Activated CD4-positive, alpha-beta T cell treated with anti-CD3 and anti-CD28 coated beads, Interleukin-2, amount 10 ng/mL, durations not matched to agents 7 days and 5 days (primary cell): ENCODE measurements at places on chromosomes 1 and 21.

- DNase-seq = no peak
Observed at GRCh38 chr1:56194701-56195300, 384.6 kb downstream of the PLPP3 start.

DNA sequence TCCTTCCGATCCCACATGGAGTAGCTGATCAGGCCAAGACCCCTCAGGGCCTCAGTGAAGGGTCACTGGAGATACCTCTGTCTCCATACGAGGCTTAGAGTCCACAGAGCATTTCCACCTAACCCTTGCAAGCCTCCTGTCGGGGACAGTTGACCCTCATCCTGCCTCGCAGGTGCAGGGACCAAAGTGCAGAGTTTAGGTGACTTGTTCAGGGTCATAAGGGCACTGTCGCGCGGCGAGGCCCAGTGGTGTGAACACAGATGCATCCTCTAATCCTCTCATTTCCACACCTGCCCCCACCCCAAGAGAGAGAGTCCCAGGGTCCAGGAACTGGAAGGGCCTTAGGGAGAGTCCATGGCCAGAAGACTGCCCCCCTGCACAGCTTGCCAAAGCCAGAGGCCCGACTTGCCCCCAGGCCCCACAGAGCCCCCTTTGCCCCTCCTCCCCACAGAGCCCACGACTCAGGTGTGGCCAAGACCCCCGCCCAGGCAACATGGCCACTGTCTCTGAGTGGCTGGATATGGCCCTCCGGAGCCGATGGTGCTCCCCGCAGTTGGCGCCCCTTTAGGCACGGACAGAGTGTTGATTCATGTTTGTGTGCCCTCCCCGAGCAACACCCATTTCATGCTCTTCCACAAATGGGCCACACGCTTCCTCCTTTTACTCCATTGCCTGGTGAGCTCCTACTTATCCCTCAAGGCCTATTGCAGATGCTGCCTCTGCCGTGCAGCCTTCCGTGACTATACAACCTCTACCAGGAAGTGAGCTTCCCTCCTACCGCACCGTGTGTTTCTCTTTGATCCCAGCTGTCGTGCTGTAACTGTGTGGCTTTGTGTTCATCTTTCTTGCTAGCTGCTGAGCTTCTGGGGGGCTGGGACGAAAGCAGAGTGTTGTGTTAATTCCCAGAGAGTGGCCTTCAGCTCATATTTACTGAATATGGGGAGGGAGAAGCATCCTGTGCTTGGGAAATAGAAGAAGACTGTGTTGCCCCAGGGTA lies 1.7 kb downstream of the TRPM2 start:
- peak; percentile 59 for DNase-seq

DNA sequence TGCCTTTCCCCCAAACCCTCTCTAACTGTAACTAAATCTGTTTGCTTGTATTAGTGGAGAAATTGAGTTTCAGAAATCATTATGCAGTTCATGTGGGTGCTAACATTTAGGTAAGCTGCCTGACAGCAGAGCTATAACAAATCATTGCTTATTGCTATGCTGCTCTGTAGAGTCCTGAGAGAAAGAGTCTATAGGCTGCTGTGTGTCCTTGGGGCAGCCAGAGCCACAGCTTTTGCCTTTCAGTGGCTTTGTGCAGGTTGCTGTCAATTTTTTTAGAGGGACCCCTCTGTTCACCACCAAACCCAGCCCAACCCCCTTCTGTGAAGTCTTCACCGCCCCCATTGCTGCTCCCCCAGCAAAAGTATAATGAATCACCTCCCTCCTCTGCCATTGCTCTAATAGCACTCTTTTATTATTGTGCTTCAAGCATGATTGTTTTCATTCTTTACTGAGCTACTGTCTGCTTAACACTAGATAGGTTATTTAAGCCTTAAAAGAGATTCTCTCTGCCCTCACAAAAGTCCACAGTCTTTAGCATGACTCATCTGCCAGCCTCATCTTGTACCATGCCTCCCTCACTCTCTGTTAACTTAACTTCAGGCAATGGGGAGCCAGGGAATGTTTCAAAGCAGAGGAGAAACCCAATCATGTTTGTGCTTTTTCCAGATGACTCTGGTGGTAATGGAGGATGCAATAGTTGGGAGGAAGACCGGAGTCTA lies 38.6 kb downstream of the DIRAS3 start:
- no peak for DNase-seq

DNA sequence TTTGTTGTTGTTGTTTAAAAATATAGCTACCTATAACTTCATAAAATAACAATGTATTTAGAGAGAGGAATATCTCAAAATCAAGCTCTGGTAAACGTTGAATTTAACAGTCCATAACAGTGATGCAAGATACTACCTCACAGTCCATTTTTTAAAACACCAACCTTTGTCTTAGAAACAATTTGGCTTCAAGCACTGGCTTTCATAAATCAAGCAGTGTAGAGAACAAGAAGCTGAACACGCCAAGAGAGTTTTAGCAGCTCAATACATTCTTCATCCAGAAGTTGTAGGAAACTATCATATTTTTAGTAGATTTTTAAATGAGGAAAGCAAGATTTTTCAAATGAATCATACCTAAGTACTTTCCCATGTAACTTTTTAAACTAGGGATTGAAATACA lies 334.3 kb upstream of the ADAMTS5 start:
- no peak for DNase-seq

DNA sequence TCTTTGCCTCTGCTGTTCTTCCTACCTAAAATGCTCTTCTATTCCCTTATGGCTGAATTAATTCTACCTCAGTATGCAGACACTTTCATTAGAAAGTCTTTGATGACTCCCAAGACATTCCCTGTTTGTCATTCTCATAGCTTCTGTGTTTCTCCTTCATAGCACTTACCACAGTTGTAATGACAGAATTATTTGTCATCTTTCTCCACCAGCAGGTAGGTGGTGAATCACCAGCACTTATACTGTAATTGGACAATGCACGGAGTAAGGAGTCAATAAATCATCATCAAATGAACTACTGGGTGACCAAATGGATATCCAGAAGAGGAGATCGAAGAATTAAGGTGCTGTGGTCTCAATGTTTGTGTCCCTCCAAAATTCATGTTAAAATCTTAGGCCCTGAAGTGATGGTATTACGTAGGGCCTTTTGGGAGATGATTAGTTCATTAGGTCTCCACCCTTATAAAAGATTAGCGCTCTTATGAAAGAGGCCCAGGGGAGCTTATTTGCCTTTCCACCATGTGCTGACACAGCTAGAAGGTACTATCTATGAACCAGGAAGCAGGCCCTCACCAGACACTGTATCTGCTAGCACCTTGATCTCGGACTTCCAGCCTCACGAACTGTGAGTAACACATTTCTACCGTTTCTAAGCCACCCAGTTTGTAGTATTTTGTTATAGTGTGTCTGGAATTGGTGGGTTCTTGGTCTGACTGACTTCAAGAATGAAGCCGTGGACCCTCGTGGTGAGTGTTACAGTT lies 2.4 kb upstream of the CCT8 start:
- DNase-seq = no peak

- no peak for DNase-seq
Observed at GRCh38 chr21:32197896-32198295, 81.0 kb downstream of the MIS18A start.

DNA sequence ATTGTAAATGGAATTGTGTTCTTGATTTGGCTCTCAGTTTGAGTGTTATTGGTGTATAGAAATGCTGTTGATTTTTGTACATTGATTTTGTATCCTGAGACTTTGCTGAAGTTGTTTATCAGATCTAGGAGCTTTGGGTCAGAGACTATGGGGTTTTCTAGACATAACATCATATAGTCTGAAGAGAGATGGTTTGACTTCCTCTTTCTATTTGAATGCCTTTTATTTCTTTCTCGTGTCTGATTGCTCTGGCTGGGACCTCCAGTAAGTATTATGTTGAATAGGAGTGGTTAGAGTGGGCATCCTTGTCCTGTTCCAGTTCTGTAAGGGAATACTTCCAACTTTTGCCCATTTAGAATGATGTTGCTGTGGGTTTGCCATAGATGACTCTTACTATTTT lies 39.1 kb upstream of the ANGPTL1 start:
- DNase-seq = no peak

- no peak for DNase-seq
Observed at GRCh38 chr1:80918380-80918779, 882.4 kb upstream of the ADGRL2 start.

GRCh38 chr1:182635871-182636270 lies 31.7 kb upstream of the RGS16 start:
- DNase-seq = no peak

DNA sequence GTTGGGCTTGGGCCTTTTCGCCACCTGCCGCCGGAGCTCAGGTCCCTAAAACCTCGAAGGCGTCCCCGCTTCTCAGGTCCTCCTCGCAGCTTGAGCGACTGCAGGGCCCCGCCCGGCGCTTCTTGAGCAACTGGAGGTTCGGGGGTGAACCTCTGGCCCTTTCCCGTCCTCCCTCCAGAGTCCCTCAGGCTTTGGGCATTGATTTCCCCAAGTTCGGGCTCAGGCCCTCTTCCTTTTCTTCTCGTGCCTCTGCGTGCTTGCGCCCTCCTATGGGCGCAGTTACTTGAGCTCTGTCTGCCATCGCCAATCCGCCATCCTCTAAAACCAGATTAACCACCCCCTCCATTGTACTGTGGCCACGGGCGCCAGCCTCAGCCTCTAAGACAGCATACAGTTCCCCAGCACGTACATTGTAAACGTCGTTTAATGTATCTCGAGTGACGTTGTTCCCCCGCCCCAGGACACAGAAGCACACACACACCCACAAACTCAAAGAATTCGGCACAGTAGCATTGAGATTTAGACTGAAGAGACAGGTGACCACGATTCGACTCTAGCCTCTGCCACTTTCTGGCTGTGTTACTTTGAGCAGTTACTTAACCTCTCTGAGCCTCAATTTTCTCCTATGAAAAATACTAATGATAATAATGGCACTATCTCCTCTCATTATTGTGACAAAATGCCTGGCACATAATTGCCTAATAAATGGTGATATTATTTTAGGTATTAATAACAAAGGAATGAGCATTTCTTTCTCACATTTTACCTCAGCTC lies 22.6 kb downstream of the BTG2 start:
- DNase-seq = peak; percentile 84

DNA sequence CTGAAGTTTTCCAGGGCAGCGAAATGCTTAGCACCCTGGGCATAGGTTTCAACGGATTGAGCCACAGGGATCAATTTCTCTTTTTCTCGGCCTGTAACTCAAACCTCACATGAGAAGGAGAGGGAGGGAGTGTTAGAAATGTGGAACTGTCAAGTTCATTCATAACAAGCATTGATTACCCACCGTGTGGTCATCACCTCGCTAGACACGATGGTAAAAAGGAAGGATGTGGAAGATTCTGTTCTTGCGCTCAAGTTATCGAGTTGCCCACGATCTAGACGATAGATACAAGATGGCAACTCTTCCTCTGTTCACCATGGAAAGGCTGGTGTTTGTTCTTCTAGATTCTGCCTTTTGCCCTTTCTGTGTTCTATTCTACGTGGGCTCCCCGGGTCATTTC lies 4.0 kb upstream of the RCAN3 start:
- no peak for DNase-seq

GRCh38 chr1:199875337-199875736 lies 152.2 kb upstream of the NR5A2 start:
- DNase-seq = no peak

GRCh38 chr1:112983537-112984131 lies 27.6 kb upstream of the SLC16A1 start:
- no peak for DNase-seq

GRCh38 chr1:8031176-8031785 lies 5.2 kb upstream of the ERRFI1 start:
- DNase-seq = peak; percentile 30

GRCh38 chr1:209653915-209654351 lies 1.7 kb upstream of the LAMB3 start:
- DNase-seq = no peak

DNA sequence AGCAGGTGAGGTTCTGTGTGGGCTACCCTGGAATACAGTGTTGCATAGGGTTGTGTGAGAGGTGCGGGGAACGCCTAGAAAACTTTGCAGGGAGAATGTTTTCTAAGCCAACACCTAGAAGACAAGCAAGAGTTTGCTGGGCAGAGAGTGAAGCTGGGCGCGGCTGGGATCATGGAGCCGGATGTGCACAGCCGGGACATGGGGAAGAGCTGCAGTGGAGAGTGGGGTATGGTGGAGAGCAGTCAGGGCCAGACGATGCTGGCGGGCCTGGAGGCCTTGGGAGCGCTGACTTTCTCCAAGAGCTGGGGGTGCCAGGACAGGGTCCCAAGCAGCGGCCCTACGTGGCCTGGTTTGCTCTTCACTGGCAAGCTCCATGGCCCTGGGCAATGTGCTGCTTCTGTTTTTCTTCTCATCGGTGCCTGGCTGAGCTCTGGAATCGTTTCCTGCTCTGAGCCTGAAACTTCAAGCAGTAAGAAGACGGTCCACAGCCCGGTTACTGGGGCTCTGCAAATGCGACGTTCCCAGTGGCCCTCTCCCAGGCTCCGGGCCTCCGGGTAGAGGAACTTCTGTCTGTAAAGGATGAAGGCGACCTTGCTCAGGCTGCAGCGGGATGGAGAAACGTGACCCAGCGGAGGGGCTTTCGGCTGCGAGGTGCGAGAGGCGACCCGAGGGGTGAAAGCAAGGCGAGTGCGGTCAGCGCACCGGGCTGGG lies 51.9 kb upstream of the CD34 start:
- peak; percentile 17 for DNase-seq

DNA sequence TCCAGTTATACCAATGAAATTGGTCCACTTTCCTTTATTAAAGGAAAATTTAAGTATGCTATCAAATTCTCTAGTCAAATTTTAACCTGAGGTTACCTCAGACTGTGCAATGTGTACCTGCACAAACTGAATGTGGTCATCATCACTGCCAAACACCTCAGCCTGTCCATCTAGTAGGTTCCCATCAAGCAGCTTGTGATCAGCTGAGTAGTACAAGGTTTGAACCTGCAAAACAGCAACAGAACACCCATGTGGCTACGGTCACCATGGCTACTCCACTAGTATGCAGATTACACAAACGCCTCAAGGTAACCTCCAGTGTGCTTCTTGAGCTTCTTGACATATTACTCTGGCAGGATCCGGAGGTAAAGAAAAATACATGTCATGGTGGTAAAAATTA lies 11.6 kb downstream of the IVNS1ABP start:
- DNase-seq = no peak

- DNase-seq = peak; percentile 41
Observed at GRCh38 chr21:42218836-42219605, at the start of gene ABCG1. Gene ABCG1, plus strand, starts transcription at chr21:42219140. Its CDS starts 123 bp downstream, at chr21:42219263.

DNA sequence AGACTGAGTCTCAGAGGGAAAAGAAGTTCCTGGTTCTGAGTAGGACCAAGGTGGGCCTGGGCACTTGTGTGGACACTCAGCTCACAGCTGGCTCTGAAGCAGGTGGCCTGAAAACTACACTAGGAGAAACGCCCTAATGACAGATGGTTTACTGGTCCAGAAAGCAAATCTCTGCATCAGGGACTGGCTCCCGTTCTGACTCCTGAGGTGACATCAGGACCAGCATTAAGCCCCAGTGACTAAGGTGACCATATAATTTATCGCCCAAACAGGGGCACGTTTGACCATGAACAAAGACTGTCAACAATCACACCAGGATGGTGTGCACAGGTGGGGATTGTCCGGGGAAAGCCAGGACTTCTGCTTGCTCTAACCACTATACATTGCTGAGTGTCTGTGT lies 12.2 kb upstream of the CD34 start:
- DNase-seq = no peak

GRCh38 chr1:230570724-230571360 lies 71.4 kb upstream of the COG2 start:
- DNase-seq = no peak
